Activated CD4-positive, alpha-beta T cell treated with anti-CD3 and anti-CD28 coated beads, Interleukin-2, amount 50 U/mL, for 1 hour (primary cell): ENCODE measurements at places on chromosomes 6 and 20.

GRCh38 chr6:34957231-34957783 is 68.3 kb downstream of the ANKS1A start:
- no peak for DNase-seq

DNA sequence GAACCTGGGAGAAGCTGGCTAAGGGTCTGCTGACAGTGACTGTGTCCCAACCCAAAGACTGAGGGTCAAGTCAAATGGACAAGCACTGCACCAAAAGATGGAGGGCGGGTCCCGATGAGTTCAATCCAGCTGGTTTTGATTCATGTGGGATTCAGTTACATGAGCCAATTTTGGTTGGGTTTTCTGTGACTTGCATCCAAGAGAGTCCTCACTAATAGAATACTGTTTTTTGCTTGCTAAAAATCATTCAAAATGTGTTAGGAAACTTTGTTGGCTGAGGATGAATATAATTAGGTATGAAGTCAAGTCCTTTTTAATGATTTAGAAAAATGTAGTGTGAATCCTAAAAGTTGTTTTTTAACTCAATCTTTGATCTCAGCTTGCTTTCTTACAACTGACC is 323.8 kb upstream of the NOX3 start:
- DNase-seq: no peak

DNA sequence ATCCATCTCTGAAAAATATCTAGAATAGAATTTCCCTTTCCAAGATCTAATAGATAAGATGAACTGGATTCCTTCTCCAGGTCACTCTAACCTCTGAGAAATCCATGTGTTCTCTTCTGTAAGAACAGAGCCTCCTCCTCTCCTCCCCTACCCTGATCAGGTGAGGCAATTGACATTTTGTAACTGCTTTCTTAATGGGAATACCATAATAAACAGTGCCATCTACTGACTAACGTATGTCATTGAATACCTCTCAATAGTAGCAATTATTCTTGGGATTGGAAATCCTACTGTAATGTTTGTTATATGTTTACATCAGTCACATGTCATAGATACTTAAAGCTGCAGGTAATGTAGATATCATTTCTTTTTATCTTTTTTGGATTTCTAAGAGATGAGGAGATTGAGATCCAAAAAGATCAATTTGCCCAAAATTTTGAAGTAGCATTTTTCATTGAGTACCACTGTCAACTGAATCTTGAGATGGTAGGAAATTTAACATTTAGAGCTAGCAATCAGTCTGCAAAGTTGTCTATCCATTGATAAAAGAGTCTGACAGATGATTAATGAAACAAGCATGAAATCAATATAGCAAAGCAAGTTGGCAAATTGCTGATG is 365.8 kb upstream of the HSF2 start:
- no peak for DNase-seq

DNA sequence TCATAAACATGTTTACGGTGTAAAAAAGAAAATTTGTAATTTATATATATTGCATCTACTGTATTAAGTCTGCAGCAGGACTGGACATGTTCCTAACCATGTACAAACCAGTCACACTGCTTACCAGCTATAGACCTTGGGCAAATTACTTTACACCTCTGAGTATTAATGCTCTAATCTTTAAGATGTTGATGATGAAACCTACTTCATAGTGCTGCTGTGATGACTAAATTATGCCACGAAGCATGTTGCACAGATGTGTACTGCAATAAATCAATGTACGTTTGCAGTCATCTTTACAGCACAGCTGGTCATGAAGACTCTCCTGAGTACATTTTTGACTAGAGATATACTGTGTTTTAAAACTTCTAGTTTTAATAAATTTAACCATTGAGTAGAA is 42.6 kb downstream of the PRKN start:
- no peak for DNase-seq

- no peak for DNase-seq
Measured at GRCh38 chr6:63558278-63558677, 14.0 kb upstream of the LOC128125822 start.

DNA sequence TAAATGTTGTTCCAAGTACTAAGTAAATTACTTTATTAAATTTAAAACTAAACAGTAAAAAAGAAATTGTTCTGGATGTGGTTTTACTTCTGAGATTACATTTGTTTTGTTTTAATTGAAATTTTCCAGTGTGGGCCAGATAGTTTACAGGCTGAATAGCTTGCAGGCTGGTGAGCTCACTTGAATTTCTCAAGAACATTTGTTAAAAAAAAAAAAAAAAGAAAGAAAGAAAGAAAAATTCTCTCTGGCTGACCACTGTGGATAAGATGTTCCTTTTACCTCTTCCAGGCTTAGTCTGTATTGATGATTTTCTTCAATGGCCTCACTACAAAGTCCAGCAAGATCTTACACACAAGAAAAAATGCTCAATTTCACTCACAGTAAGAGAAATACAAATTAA is 85.4 kb downstream of the PLCG1 start:
- DNase-seq: no peak

DNA sequence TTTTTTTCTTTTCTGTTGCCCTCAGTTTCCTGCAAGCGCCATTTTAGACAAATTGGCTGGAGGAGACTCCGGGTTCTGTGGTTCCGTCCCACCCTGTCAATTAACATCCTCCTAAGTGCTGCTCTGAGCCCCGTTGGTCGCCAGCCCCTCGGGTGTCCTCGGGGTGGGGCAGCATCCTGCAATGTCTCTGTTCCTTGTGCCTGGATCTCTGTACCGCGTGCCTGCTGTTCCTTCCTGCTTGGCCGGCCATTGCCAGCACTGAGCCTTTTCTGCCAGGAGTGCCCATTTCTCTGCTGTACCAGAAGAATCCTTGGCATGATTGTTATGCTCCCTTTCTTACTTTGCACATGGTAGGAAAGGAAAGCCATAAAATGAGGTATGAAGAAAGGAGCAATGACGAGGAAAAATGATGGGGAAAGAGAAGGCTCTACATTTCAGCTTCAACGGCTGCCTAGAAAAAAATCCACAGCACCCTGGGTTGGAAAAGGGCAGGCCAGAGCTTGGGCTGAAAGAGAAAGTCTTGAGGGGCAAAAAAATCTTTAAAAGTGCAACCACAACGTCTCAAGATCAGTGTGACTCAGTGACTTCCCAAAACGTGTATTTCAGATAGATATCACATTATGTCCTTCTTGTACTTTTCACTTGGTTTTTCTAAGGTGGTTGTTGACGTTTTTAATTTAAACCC is 256.7 kb downstream of the CLIC5 start:
- DNase-seq: no peak

DNA sequence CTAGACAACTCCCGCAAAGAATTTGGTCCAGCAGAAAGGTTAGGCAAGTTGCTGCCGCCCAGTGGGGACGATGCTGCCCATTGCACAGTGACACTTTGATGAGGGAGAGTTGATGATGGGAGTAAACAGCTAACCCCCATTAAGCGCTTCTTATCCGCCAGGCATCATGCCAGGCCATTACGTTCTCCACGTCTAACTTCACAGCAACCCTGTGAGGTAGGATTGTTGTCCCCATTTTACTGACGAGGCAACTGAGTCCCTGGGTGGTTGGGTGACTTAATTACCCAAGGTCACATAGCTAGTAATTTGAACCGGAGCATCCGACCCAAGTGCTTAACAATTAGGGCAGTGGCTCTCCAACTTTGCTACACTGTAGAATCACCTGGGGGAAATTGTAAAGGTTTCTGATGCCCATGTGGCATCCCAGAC is 738 bp downstream of the RALGAPB start:
- DNase-seq: no peak

GRCh38 chr6:125926711-125927110 is 29.9 kb upstream of the HINT3 start:
- no peak for DNase-seq

- no peak for DNase-seq
Measured at GRCh38 chr6:112502351-112503090, 155.4 kb downstream of the RFPL4B start.

DNA sequence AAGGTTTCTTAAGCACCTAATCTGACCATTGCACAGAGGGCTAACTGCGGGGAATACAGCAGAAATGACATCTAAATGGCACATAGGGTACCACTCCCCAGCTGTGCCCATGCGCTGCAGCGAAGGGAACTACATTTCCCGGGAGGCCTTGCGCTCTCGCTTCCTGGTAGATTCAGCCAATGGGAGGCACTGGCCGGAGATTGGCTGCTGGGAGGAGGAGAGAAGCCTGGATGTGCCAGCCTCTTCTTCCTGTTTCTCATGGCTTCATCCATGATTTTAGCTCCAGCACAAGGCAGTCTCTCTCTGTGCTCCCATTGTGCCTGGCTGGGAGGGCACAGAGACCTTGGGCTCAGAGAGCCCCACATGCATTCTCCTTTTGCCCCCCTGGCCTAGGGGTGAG is 101.7 kb upstream of the FOXA2 start:
- DNase-seq: no peak

DNA sequence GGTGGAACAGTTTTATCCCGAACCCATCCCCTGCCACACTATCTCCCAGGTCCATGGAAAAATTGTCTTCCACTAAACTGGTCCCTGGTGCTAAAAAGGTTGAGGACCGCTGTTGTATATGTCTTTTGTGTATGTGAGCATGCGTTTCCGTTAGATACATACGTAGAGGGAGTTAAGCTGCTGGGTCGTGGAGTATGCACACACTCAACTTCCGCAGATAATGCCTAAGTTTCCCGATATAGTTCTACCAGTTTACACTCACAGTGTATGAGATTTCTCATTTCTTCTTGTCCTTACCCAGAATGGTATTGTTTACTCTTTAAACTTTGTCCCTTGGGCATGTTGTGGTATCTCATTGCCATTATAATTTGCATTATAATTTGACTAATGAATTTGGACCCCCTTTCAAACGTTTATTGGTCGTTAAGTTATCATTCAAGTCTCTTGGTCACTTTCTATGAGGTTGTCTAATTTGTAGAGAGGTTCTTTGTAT is 50.5 kb upstream of the SCAF8 start:
- no peak for DNase-seq

DNA sequence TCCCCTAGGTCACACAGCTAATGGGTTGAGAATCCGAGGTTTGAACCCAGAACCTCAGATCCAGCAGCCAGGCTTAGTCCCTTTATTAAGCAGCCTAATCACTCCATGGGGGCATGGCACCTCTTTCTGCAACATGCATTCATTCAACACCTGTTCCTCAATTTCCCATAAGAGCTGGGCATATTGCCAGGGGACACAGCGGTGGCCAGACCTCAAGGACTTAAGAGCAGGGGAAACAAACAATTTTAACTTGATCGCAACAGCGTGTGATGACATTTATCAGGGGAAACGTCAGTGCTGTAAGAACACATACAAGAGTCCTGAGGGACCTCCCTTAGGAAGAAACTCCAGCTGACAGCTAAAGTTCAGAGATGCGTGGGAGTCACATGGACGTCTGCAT is 267.4 kb upstream of the CDH4 start:
- DNase-seq: no peak

GRCh38 chr6:133456944-133457343 is 215.8 kb downstream of the EYA4 start:
- no peak for DNase-seq

GRCh38 chr6:33147807-33148666 is 44.2 kb downstream of the COL11A2 start:
- no peak for DNase-seq

- DNase-seq: no peak
Measured at GRCh38 chr6:33017018-33017417, 7.6 kb upstream of the HLA-DOA start.

DNA sequence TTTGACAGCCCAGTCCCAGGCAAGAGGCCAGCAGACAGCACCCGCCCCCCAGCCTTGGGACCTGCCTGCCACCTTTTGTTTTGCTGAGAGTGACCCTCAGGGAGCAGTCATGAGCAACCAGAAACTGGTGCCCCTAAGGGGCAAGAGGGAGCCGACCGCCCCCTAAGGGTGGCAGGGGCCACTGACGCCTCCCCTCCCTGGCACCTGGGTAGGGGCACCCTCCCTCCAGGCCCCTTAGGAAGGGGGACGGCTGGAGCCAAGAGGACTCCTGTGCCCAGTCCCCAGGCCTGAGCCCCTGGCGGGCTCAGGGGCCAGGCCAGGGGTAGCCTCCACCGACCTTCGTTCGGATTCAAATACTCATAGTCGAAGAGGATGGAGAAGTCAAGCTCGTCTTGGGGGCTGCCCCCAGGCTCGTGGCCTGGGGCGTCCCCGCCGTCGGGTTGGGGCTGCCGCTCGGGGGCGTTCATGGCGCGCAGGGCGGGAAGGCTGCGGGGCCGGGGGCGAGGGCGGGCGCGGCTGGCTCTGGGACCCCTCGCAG is 417 bp downstream of the NFATC2 start:
- peak; percentile 56 for DNase-seq

DNA sequence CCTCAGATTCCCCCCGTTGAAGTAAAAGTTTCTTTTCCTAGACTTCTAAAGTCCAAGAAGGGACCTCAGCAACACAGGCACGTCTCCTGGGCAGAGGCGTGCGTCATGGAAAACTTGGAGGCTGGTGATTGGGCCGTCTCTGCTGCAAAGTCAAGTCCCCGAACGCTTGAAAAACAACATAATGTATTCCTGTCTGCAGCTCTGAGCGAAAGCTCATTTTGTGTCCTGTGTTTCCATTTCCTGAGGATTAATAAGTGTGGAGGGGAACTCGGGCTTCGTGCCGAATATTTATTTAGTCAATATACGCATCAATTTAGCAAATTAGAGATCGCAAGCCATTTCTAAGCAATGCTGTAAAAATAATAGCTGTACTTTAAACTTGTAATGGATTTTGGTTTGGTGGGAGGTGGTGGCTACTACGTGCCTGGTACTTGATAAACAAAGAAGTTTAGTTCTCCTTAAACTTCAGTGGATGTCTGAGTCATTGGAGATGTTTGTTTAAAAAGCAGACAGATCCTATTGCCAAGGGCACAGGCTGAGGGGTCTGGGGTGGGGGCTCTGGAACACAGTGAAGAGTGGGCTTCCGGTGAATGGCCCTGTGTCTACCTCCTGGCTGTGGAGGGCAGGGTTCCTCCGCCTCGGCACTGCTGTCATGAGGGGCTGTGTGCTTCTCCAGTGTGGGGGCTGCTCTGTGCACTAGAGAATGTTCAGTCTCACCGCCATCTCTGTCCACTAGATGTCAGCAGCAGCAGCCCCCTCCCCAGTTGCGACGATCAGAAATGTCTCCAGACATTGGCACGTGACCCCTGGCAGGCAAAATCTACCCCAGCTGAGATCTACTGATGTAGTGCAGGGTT is 21.8 kb downstream of the PCK1 start:
- DNase-seq: no peak

DNA sequence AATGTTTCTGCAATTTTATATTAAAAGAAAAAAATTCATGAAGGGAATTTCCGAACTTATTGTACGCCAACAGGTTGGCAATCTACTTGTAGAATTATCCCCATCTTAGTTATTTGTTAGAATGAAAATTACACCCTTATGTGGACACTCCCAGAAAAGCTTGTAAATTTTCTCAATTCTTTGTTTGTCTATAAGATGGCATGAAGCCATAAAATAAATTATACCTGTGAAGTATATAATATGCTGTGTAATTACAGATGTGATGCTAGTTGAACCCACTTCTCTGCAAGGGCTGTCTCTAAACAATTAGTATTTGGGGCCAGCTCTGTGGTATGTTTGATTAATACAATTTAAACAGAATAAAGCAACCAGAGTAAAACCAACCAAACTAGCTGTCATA is 52.1 kb upstream of the DSP start:
- DNase-seq: no peak
